IPS DF 6.9 (cell line): ENCODE measurements at places on chromosomes 1 and 21.

- DNase-seq, result no peak
These were observed 180.0 kb downstream of the ETS2 start for GRCh38 chr21:38985568-38986378.

DNA sequence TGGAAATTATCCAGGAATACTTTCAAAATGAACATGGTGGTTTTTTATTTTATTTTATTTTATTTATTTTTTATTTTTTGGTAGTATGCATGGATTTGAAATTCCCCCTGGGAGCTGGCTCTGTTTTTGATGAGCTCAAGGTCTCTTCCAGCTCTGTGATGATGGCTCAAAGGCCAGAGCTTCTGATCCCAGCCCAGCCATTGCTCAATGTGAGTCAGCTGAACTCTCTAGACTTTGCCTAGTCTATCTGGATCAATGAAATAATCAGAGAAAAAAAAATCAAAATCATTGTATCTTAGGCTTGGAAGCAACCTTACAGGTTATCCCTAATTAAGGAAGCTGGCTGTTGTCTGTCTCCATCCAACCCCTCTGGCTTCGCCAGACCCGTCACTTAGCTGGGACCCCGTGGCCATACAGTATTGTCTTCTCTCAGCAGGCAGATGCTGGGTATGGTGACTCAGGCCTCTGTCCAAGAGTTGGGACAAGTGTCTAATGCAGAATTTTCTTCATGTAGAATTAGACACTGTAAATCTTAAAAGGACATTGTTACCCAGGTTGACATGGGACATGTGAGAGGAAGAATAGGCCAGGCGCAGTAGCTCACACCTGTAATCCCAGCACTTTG is 90.2 kb upstream of the LPGAT1 start:
- no peak for DNase-seq

GRCh38 chr1:162422662-162423375 is 10.9 kb upstream of the SH2D1B start:
- DNase-seq, result no peak

- no peak for DNase-seq
These were observed 156.6 kb downstream of the TRABD2B start for GRCh38 chr1:47840393-47841190.

GRCh38 chr1:202037706-202038296 is 27.4 kb downstream of the ELF3 start:
- DNase-seq, result no peak

- DNase-seq, result no peak
These were observed 1.3 kb downstream of the TINAGL1 start for GRCh38 chr1:31577515-31578192.

- DNase-seq, result no peak
These were observed 407.8 kb upstream of the DAB1 start for GRCh38 chr1:57831624-57832023.

DNA sequence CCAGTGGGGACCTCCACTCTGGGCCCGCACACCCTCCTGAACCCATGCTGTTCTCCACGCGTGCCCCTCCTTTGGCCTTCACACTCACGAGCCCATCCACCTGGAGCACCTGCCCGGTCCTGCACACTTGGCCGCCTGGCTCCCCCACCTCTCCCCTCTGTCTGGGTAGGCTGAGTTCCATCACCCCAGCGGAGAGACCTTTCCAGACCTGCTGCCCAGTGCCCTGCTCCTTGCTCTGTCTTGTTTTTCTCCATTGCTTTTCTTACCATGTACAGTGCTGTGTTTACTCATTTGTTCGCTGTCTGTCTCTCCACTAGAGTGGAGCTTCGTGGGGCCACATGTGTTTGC is 351.0 kb upstream of the VAMP3 start:
- DNase-seq, result no peak

GRCh38 chr1:228065543-228066347 is 16.8 kb upstream of the ARF1 start:
- DNase-seq, result no peak

- DNase-seq, result no peak
These were observed 107.5 kb downstream of the HIVEP3 start for GRCh38 chr1:41811051-41811795.

DNA sequence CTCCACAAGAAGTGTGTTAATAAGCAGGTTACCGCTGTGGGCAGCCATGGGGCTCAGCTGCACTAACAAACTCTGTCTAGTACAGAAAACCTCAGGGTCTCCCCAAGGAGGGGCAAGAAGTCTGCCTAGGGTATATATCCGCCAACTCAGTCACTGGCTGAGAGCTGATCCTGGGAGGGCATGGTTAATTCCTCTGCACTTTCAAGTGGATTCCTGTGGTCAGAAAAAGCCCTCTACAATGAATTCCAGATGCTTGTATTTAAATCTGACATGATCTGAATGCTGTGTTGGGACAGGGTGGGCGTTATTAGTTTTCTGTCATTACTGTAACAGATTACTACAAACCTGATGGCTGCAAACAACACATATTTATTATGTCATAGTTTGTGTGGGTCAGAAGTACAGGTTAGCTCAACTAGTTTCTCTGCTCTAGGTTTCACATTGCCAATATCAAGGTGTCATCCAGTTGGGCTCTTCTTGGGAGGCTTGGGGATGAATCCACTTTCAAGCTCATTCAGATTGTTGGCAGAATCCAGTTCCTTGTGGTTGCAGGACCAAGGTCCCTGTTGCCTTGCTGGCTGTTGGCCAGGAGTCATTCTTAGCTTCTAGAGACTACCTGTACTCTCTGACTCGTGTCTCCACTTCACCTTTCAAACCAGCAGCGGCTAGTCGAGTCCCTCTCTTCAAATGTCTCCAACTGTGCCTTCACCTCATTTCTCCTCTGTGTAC is 8.0 kb upstream of the SELE start:
- DNase-seq, result no peak

- DNase-seq, result no peak
These were observed 4.2 kb downstream of the SPSB1 start for GRCh38 chr1:9296850-9297249.
